ENCODE measurements at places on chromosomes 6 and 20. TPM values are rescaled to one million over a fixed set of nuclear protein-coding genes. Genes with fewer than 3 reads are reported as not detected.

Gene BPHL
- 15.5 TPM for polyA plus RNA-seq

GRCh38 chr6:26104457-26105108 lies 17.4 kb downstream of the HFE start:
- DNase-seq, result no peak

Gene METTL24
- 0.18 TPM for polyA plus RNA-seq

Gene TPX2
- 72.2 TPM for polyA plus RNA-seq

DNA sequence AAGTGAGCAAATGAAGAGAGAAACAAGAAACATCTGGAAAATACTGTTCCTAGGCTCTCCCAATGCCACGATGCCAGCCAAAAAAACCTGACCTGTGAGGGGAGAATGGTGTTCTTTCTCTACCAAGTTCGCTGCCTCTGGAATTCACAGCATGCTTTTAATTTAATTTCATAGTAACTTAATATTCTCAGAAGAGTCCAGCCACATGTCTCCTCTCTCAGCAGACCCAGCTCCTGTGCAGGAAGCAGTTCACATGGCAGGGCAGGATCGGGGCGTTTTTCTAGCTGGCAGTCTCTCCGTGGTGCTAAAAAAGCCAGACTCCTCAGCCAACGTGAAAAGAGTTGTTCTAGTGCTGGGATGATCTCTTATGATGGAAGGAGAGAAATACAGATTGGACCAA lies 57.5 kb downstream of the BFSP1 start:
- DNase-seq, result no peak

Gene GGTLC1
- not detected for polyA plus RNA-seq

Gene RIPOR3
- polyA plus RNA-seq, result 2.0 TPM

- no peak for DNase-seq
These were observed 34.6 kb downstream of the SOX4 start for GRCh38 chr6:21628160-21628559.

- peak; percentile 56 for DNase-seq
These were observed 150.9 kb upstream of the STMND1 start for GRCh38 chr6:16950825-16951495.

- DNase-seq, result peak; percentile 73
These were observed 2.9 kb upstream of the ZBTB46 start for GRCh38 chr20:63833776-63834490.

Gene FITM2
- polyA plus RNA-seq, result 9.7 TPM

DNA sequence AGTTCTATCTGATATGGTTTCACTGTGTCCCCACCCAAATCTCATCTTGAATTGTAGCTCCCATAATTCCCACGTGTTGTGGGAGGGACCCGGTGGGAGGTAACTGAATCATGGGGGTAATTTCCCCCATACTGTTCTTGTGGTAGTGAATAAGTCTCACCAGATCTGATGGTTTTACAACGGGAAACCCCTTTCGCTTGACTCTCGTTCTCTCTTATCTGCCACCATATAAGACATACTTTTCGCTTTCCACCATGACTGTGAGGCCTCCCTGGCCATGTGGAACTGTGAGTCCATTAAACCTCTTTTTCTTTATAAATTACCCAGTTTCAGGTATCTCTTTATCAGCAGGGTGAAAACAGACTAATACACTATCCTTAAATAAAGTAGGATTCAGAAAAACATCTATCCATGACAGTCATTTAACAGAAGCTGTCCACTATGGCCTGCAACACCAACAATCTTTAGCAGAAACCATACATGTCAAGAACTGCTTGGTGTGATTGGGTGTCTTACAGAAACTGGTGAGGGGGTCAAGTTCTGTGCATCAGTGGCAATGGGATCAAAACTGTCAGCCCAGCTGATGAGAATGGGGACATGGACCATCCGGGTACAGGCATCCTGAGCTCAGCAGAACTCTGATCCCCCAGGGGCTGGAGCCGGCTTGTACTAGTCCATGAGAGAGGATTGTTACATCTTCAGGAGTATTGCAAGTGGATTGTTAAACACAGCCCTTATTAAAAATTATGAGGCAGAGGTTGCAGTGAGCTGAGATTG lies 59.2 kb downstream of the SCML4 start:
- DNase-seq, result no peak

GRCh38 chr6:22368794-22369193 lies 72.0 kb upstream of the PRL start:
- DNase-seq, result no peak

GRCh38 chr6:169859401-169859977 lies 108.1 kb downstream of the ERMARD start:
- DNase-seq, result no peak

GRCh38 chr6:31669676-31670075 lies at the start of gene LY6G5B:
Gene LY6G5B (plus strand): TSS chr6:31669976. CDS start chr6:31670951, 975 bp downstream.
- no peak for DNase-seq

- peak; percentile 24 for DNase-seq
These were observed at the start of gene ADGRF1 for GRCh38 chr6:47042275-47042791. Gene ADGRF1 (minus strand): TSS chr6:47042332. CDS start chr6:47029061, 13,271 bp downstream.

GRCh38 chr6:94668876-94669275 lies 908.5 kb upstream of the MANEA start:
- DNase-seq, result no peak

Gene ROS1
- polyA plus RNA-seq, result 0.01 TPM

DNA sequence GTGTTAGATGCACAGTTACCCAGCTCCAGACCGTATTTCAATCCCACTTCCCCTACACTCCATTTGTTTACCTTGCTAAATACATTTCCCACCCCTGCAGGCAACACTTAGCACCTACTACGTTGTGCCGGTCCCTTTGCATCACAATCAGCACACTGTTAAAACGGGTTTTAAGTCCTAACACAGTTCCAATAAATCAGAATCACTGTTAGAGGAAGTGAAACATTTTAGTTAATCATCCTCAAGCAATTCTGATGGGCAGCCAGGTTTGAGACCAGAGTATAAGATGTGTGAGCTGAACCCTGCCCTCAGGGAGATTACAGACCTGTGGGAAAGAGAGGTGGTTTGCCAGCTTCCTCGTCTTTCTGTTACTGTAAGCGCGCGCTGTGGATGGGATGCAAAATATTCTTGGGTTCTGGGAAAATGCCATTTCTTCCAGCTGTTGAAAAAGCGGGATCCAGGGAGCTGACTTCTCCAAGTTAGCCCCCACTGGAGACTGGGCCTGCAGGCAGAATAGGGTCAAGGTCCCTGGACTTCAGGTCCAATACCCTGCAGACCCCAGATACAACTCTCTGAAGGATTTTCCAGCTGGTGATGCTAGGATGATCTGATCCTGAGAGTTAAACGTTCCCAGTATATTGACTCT lies 3.1 kb downstream of the ZCCHC3 start:
- DNase-seq, result no peak

GRCh38 chr6:67184405-67184804 lies 1450.7 kb upstream of the ADGRB3 start:
- DNase-seq, result no peak

Gene EFCAB8
- not detected for polyA plus RNA-seq

DNA sequence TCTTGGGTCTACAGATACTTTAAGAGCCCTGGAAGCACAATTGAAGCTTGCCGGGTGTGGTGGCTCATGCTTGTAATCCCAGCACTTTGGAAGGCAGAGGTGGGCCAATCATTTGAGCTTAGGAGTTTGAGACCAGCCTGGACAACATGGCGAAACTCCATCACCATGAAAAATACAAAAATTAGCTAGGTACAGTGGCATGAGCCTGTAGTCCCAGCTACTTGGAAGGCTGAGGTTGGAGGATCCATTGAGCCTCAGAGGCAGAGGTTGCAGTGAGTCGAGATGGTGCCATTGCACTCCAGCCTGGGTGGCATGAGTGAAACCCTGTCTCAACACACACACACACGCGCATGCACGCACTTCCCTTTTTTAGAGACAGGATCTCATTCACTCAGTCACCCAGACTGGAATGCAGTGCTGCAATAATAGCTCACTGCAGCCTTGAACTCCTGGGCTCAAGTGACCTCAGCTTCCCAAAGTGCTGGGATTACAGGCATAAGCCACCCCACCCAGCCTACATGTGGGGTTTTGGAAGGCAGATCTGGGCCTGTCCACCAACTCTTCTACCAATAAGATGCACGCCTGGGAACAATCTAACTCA lies 182.5 kb upstream of the JARID2 start:
- peak; percentile 20 for DNase-seq

Gene AIF1
- polyA plus RNA-seq, result not detected

Gene BMP5
- polyA plus RNA-seq, result 0.05 TPM

Gene SLC35F1
- polyA plus RNA-seq, result 0.41 TPM

Gene MAS1
- not detected for polyA plus RNA-seq

GRCh38 chr20:12014736-12015135 lies 97.0 kb downstream of the BTBD3 start:
- peak; percentile 6 for DNase-seq

GRCh38 chr6:139099984-139100383 lies 34.9 kb upstream of the HECA start:
- no peak for DNase-seq

Gene SLC16A10
- polyA plus RNA-seq, result not detected

Gene CFAP61
- polyA plus RNA-seq, result not detected

DNA sequence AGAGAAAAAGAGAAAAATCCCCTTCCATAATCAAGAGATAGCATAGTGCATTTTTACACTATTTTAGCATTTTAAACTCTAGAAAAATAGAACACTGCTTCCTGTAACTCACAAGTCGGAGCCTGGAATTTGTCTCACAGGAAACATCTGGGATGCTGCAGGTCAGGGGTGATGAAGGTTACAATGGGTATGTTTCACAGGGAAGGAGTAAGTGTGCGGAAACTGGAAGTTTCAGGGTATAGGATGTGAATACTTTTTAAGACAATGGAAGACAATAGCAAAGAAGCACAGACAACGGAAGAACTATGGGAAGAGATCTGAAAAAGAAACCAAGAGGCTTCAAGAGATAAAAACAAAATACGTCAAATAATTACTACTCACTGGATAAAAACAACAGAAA lies 361.0 kb upstream of the MARCKS start:
- DNase-seq, result no peak

Gene RIMS4
- 0.03 TPM for polyA plus RNA-seq

DNA sequence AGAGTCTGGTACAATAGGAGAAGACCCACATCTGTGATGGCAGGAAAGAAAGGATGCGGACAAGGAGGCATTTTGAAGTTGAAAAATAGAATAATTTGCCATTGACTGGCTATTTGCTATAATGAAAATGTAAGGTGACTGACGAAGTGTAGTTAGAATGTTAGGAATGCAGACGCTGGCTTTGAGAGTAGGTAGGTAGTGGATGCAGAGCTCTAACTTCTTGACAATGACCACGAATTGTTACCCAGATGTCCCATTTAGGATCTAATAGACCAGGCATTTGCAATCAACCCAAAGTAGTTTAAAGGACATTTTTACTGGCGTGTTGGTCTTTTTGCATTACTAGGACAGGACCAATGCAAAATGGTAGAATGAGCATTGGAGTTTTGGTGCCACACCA lies 14.2 kb downstream of the MLIP start:
- DNase-seq, result no peak
